Placental epithelial cell (primary cell): ENCODE measurements at places on chromosomes 3 and 15. TPM values are rescaled to one million over a fixed set of nuclear protein-coding genes. Genes with fewer than 3 reads are reported as not detected.

INSYN1 gene
- total RNA-seq, result under 0.01 and 1.6 TPM in 2 replicates

STRIT1 gene
- total RNA-seq, result not detected in 2 replicates

CEP19 gene
- total RNA-seq, result 1.1 and 2.0 TPM in 2 replicates

THPO gene
- not detected in 2 replicates for total RNA-seq

KLHL25 gene
- 3.1 and 3.7 TPM in 2 replicates for total RNA-seq

IQCH gene
- 4.3 and 5.1 TPM in 2 replicates for total RNA-seq

LARP6 gene
- total RNA-seq, result 17.9 and 20.8 TPM in 2 replicates

TNIK gene
- 4.0 and 6.3 TPM in 2 replicates for total RNA-seq

ADAMTS9 gene
- 11.6 and 13.0 TPM in 2 replicates for total RNA-seq

CHRM5 gene
- total RNA-seq, result under 0.01 and 0.11 TPM in 2 replicates

XPC gene
- 75.9 and 114 TPM in 2 replicates for total RNA-seq

SAXO2 gene
- 0.39 and 6.6 TPM in 2 replicates for total RNA-seq

IL17RE gene
- 44.7 and 50.6 TPM in 2 replicates for total RNA-seq

TLR9 gene
- under 0.01 and 0.11 TPM in 2 replicates for total RNA-seq

IL5RA gene
- total RNA-seq, result not detected in 2 replicates

CKMT1A gene
- total RNA-seq, result 1.6 and 2.3 TPM in 2 replicates

RFT1 gene
- 5.1 and 20.0 TPM in 2 replicates for total RNA-seq

DAZL gene
- under 0.01 and 0.22 TPM in 2 replicates for total RNA-seq

SMCO1 gene
- total RNA-seq, result not detected in 2 replicates

DENND6A gene
- total RNA-seq, result 16.2 and 18.1 TPM in 2 replicates

GOLGA8T gene
- total RNA-seq, result not detected in 2 replicates

ZBTB47 gene
- total RNA-seq, result 56.9 and 61.3 TPM in 2 replicates

AGBL1 gene
- total RNA-seq, result not detected in 2 replicates

TMEM45A gene
- 188 and 237 TPM in 2 replicates for total RNA-seq

CCR3 gene
- 0.33 TPM in 1 of 2 replicates, not detected in the other for total RNA-seq

SIDT1 gene
- not detected in 2 replicates for total RNA-seq

CYP8B1 gene
- not detected in 2 replicates for total RNA-seq

SECISBP2L gene
- total RNA-seq, result 53.1 and 136 TPM in 2 replicates

IL20RB gene
- 0.54 and 1.6 TPM in 2 replicates for total RNA-seq

ETV5 gene
- 2.0 and 6.6 TPM in 2 replicates for total RNA-seq

CCDC9B gene
- 23.6 and 34.8 TPM in 2 replicates for total RNA-seq

TM4SF1 gene
- total RNA-seq, result 1.2 and 1.8 TPM in 2 replicates
